ENCODE measurements at places on chromosomes 12 and 14.

DNA sequence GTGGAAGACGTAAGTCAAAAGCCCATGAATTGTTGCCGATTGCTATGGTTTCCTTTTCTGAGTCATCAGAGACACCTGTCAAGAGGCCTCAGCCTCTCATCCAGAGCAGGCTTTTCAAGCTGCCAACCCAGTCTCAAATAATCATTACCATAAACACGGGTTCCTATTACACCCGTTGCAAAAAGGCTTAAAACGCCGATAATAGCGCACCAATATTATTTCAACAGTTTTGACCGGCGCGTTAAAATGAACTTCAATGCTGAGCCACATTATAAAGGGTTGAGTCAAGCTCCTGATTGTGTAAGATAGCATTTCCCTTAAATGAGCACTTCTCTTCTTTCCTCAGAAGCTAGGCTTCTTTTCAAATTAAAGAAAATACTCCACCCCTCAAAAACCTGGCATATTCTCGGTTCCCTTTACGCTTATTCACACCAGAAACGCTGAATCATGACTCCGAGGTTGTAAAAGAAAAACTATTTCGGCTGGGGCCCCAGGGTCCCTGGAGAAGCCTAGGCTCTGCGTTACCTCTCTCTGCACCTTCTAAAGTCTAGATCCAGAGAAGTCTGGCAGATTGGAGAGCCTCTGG lies 1.4 kb downstream of the TMTC1 start:
- peak overlapping the region; percentile 56 for H3K4me3 ChIP-seq
- H3K4me1 ChIP-seq: peaks cover 3% of the 10 kb centered on the region
- no peaks in the 10 kb centered on the region for H3K27me3 ChIP-seq
- DNase-seq: no peak
- H3K27ac ChIP-seq: peak overlapping the region; percentile 90

DNA sequence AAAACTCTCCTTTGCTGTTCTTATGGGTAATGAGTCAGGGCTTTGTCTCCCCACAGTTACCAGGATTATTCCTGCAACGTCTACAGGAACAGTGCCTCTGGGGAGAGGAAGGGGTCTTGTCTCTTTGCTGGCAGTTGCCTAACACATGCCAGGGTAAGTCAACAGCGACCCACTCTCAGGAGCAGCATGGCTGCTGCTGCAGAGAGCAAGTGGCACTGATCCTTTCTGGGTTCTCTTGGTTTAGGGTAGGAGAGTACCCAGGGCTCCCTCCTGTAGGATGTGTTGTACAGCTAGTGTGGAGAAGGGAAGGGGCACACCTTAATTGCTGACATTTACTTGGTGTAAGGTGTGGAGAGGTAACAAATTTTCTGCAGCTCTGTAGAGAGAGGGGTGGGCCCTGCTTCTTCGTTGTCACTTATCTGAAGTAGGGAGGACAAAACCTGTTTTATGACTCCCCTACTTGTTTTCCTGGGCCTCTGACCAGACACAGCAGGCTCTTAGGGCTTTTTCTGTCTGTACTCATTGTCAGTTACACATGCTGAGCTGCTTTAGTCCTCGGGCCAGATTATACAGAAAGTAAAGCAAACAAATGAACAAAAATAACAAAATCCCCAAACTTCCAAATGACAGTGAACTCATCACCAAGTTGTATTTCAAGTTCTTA lies 168.2 kb downstream of the ACSS3 start:
- no peaks in the 10 kb centered on the region for H3K36me3 ChIP-seq
- no peak for DNase-seq
- H3K27ac ChIP-seq: no peak overlapping the region
- no peaks in the 10 kb centered on the region for H3K27me3 ChIP-seq

DNA sequence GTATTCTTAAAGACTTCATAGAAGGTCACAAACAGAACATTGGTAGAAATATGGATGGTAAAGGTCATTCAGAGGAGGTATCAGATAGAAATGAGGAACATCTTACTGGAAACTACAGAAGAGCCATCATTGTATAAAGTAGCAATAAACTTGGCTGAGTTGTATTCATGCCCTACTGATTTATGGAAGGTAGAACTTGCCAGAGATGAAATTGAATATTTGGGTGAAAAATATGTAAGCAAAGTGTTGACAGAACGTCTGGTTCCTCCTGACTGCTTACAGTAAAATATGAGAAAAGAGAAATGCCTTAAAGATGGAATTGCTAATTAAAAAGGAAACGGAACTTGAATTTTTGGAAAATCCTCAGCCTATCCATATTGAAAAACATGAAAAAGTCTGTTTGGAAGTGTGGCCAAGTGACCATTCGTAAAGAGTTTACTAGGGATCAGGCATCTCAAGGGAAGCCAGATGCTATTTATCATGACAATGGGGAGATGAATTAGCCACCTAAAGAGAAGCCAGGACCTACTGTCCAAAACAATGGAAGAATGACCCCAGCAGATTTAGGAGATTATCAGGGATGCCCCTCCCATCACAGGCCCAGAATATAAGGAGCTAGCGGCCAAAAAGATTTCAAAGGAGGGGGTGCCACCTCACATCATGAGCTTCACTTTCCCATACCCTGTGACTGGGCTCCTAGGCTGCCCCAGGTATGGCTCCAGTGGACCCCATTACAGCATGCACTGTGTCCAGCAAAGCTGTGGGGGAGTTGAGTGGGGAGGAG lies 189.3 kb downstream of the ITPR2 start:
- H3K4me1 ChIP-seq: peaks cover 3% of the 10 kb centered on the region
- DNase-seq: no peak
- no peak overlapping the region for H3K4me3 ChIP-seq

- DNase-seq: no peak
- H3K27me3 ChIP-seq: no peaks in the 10 kb centered on the region
- H3K4me1 ChIP-seq: peaks cover 6% of the 10 kb centered on the region
- H3K27ac ChIP-seq: peak overlapping the region; percentile 80
Measured at GRCh38 chr14:68667313-68667791, 125.5 kb downstream of the ZFP36L1 start.

DNA sequence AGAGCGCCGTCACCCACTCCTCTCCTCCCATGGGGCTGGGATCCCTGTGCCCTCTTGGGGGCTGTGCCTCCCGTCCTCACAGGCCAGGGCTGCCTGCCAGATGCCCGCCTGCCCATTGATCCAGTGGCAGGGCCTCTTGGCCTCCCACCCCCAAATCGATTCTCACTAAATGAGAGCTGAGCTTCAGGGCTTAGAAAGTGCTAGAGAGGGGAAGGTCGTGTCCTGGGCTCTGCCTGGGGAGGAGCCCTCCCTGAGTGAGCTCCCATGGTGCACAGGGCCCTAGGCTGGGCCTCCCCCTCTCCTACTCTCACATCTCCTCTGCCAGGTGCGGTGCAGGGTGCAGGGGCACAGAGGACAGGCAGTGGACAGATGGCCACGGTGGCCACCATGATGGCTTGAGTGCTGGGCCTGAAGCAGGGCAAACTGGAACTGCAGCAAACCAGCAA lies 9.2 kb downstream of the BEGAIN start:
- no peaks in the 10 kb centered on the region for H3K36me3 ChIP-seq
- no peak overlapping the region for H3K27ac ChIP-seq
- H3K4me3 ChIP-seq: no peak overlapping the region
- no peak for DNase-seq
- no peaks in the 10 kb centered on the region for H3K27me3 ChIP-seq

GRCh38 chr12:54394281-54394719 lies 9.8 kb upstream of the ZNF385A start:
- H3K4me1 ChIP-seq: peaks cover 34% of the 10 kb centered on the region
- no peaks in the 10 kb centered on the region for H3K27me3 ChIP-seq
- DNase-seq: no peak
- H3K4me3 ChIP-seq: no peak overlapping the region
- peaks cover 14% of the 10 kb centered on the region for H3K36me3 ChIP-seq
- H3K27ac ChIP-seq: peak overlapping the region; percentile 91

DNA sequence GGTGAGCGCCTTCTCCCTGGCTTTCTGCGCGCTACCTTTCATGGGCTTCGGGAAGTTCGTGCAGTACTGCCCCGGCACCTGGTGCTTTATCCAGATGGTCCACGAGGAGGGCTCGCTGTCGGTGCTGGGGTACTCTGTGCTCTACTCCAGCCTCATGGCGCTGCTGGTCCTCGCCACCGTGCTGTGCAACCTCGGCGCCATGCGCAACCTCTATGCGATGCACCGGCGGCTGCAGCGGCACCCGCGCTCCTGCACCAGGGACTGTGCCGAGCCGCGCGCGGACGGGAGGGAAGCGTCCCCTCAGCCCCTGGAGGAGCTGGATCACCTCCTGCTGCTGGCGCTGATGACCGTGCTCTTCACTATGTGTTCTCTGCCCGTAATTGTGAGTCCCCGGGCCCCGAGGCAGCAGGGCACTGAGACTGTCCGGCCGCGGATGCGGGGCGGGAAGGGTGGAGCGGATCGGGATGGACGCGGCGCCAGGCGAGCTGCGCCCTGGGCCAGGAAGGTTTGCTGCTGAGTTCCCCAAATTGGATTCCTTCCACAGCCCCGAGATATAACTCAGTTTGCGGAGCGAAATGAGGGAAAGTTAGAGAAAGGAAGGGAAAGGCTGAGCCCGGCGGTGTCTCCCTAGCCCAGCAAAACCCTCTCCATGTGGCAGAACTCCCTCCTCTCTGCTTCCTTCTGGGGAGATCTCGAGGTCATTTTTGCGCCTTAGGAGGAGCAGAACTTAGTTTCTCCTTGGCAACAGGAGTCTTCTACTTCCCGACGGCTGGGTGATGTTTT lies 972 bp downstream of the PTGDR start:
- H3K4me3 ChIP-seq: peak overlapping the region; percentile 60
- H3K36me3 ChIP-seq: no peaks in the 10 kb centered on the region
- DNase-seq: no peak
- peak overlapping the region; percentile 50 for H3K27ac ChIP-seq
- peaks cover 35% of the 10 kb centered on the region for H3K4me1 ChIP-seq

DNA sequence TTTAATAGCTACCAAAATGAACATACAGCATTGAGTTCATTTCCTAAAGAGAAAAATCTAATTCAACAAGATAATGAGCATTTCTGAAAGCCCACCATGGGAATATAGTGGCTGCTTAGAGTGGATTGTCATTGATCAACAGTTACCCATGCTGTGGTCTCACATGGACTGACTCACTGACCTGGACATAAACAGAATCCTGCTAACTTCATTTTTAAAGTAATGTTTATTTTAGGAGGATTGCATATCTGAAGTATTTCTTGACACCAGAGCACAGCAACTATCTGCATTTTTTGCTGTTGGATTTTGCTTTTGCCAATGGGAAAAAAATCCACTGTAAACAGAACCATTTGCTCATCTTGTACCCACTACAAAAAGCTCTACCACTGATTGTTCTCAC lies 71.7 kb downstream of the KCNC2 start:
- H3K4me1 ChIP-seq: no peaks in the 10 kb centered on the region
- no peaks in the 10 kb centered on the region for H3K27me3 ChIP-seq
- no peaks in the 10 kb centered on the region for H3K36me3 ChIP-seq
- H3K4me3 ChIP-seq: no peak overlapping the region
- no peak overlapping the region for H3K27ac ChIP-seq
- no peak for DNase-seq

- H3K36me3 ChIP-seq: no peaks in the 10 kb centered on the region
- no peak for DNase-seq
- H3K4me1 ChIP-seq: no peaks in the 10 kb centered on the region
Measured at GRCh38 chr14:95272057-95272456, 47.7 kb downstream of the CLMN start.

- no peak overlapping the region for H3K27ac ChIP-seq
- H3K36me3 ChIP-seq: no peaks in the 10 kb centered on the region
- no peak overlapping the region for H3K4me3 ChIP-seq
- DNase-seq: no peak
- no peaks in the 10 kb centered on the region for H3K27me3 ChIP-seq
- no peaks in the 10 kb centered on the region for H3K4me1 ChIP-seq
Measured at GRCh38 chr12:17928708-17929366, 161.2 kb downstream of the RERGL start.

GRCh38 chr12:10982244-10982643 lies 4.5 kb downstream of the TAS2R50 start:
- DNase-seq: no peak
- H3K4me3 ChIP-seq: no peak overlapping the region
- H3K27ac ChIP-seq: no peak overlapping the region
- no peaks in the 10 kb centered on the region for H3K4me1 ChIP-seq
- no peaks in the 10 kb centered on the region for H3K27me3 ChIP-seq
- no peaks in the 10 kb centered on the region for H3K36me3 ChIP-seq

GRCh38 chr14:27739657-27740156 lies 1026.9 kb upstream of the FOXG1 start:
- no peak overlapping the region for H3K27ac ChIP-seq
- no peaks in the 10 kb centered on the region for H3K27me3 ChIP-seq
- H3K4me3 ChIP-seq: no peak overlapping the region
- no peaks in the 10 kb centered on the region for H3K4me1 ChIP-seq

- no peaks in the 10 kb centered on the region for H3K27me3 ChIP-seq
- no peak for DNase-seq
- peaks cover 31% of the 10 kb centered on the region for H3K36me3 ChIP-seq
- no peak overlapping the region for H3K4me3 ChIP-seq
Measured at GRCh38 chr12:96249196-96250118, 55.3 kb downstream of the ELK3 start.

GRCh38 chr14:101460521-101460920 lies 100.8 kb upstream of the DIO3 start:
- H3K4me3 ChIP-seq: no peak overlapping the region
- H3K4me1 ChIP-seq: peaks cover 23% of the 10 kb centered on the region
- peaks cover 79% of the 10 kb centered on the region for H3K27me3 ChIP-seq
- H3K36me3 ChIP-seq: no peaks in the 10 kb centered on the region
- H3K27ac ChIP-seq: no peak overlapping the region

DNA sequence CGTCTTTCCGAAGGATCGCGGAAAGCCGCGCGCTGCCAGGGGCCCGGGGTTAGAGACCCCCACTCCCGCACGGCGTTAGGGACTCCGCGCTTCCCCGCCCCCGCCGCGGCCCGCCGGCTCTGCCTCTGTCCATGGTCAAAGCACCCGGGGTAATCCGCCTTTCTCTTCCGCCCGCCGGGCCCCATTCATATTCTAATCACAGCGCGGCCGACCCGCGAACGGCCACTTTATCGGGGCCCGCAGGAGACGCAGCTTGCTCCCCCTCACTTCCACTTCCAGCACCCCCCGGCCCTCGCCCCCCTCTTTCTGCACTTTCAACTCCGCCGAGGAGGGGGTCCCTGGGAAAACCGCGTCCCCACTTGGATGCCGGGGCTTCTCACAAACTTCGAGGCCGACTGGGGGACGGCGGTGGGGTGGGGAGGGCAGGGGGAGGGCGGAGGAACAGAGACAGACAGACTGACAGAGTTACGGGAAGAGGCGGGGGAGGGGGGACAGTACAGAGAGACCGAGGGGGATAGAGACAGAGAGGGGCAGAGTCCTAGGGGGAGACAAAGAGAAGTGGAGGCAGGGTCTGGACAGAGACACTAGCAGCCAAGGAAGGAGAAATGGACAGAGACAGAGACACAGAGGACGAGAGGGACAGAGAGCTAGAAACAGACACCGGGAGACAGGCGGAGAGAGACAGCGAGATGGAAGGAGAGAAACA lies 1.1 kb upstream of the RFX4 start:
- peaks cover 65% of the 10 kb centered on the region for H3K4me1 ChIP-seq
- no peak for DNase-seq
- peak overlapping the region; percentile 13 for H3K4me3 ChIP-seq
- peaks cover 100% of the 10 kb centered on the region for H3K27me3 ChIP-seq
- no peaks in the 10 kb centered on the region for H3K36me3 ChIP-seq
- no peak overlapping the region for H3K27ac ChIP-seq

GRCh38 chr14:85175556-85175955 lies 354.4 kb upstream of the FLRT2 start:
- no peak overlapping the region for H3K27ac ChIP-seq
- H3K4me1 ChIP-seq: no peaks in the 10 kb centered on the region
- H3K36me3 ChIP-seq: no peaks in the 10 kb centered on the region
- no peak overlapping the region for H3K4me3 ChIP-seq
- DNase-seq: no peak

Measured in esophagus squamous epithelium (tissue), 5 donors.